ENCODE measurements at places on chromosomes 3 and 15.

DNA sequence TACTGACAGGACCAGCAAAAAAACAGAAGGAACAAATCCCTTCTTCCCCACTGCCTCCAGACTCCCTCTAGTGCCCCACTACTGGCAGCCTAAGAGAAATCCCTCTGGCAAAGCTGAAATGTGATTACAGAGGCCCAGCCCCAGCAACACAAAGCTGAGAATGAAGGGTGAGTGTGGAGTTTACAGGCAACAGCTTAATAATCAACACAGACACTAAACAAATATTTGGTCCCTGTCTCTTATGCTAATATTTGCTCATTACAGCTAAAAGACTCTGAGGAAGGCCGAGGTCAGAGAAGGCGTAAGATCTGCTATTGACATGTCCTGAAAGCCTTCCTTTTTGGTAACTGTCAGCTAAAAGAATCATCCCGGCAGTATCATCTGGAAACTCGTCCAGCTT, 308.5 kb upstream of the RASGRP1 start:
- no peak for DNase-seq

DNA sequence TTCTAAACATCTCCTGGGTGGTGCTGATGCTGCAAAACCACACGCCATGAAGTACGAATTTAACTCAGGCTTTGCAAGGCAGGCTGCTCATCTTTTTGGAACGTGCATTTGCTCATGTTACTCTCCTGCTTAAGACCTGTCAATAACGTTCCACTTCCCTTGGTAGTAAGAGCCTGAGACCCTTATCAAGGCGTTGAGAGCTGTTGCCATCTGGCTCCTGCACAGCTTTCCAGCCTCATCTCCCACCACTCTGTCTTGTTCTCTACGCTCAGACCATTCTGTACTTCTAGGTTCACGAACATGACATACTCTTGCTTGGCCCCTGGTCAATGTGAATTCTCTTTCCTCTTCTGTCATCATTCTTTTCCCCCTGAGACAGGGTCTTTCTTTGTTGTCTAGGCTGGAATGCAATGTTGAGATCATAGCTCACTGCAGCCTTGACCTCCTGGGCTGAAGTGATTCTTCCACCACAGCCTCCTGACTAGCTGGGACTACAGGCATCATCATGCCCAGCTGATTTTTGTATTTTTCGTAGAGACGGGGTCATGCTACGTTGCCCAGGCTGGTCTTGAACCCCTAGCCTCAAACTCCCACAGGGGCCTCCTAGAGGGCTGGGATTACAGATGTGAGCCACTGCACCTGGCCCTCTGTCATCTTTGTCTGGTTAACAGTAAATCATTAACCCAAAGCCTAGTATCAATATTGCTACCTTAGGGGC, 202.8 kb downstream of the CADPS start:
- no peak for DNase-seq

GRCh38 chr15:41842229-41842628, 3.6 kb downstream of the PLA2G4B start:
- no peak for DNase-seq

- no peak for DNase-seq
These were observed 98.1 kb upstream of the TGFBR2 start for GRCh38 chr3:30508339-30508738.

DNA sequence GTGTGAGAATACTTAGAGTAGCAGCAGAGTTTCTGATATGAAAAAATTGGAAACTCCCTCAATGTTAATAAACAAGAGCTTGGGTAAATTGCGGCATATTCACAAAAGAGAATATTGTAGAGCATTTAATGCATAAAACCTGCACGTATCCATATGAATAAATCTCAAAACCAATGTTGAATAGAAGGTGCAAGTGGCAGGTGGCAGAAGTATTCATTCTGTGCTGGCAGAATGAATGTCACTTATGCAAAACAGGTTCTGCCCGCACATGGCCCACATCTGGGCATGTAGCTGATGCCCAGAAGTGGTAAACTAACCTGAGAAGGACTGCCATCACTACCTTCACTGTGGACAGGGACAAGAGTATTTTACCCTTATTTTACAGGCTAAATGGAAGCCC, 14.1 kb upstream of the PRSS50 start:
- no peak for DNase-seq

Measured in H1 (cell line).